ENCODE measurements at places on chromosomes 6 and 20. TPM values are rescaled to one million over a fixed set of nuclear protein-coding genes. Genes with fewer than 3 reads are reported as not detected.
A peak's percentile ranks its signal among the peaks of the same experiment; 100 is the strongest.

GRCh38 chr6:3518356-3519190 lies 61.7 kb upstream of the SLC22A23 start:
- no peak overlapping the region for H3K4me3 ChIP-seq
- H3K27ac ChIP-seq: no peak overlapping the region
- H3K36me3 ChIP-seq: no peaks in the 10 kb centered on the region
- DNase-seq: no peak

- no peak for DNase-seq
- H3K4me3 ChIP-seq: no peak overlapping the region
- H3K27ac ChIP-seq: no peak overlapping the region
- H3K4me1 ChIP-seq: no peaks in the 10 kb centered on the region
- H3K27me3 ChIP-seq: no peaks in the 10 kb centered on the region
- no peaks in the 10 kb centered on the region for H3K36me3 ChIP-seq
These were observed 371.1 kb upstream of the POU3F2 start for GRCh38 chr6:98463038-98464000.

DNA sequence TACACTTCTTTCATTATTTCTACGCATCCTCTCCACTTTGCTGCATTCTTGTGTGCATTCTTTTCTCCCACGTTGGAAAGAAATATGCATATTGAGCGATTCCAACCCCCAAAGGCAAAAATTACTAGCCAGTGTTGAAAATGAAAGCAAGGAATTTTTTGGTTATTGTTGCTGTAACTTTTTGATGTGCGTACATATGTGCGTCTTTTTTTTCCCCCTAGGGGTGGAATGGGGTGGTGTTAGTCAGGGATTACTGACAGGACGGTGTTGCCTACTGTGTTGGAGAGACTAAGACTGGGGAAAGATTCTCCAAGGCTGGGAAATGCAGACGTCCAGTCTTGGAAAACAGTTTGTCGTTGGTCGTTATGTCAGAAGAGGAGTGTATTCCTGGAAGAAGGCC lies 44.2 kb upstream of the ESR1 start:
- H3K27ac ChIP-seq: no peak overlapping the region
- DNase-seq: no peak
- no peaks in the 10 kb centered on the region for H3K36me3 ChIP-seq
- H3K4me3 ChIP-seq: no peak overlapping the region
- H3K4me1 ChIP-seq: no peaks in the 10 kb centered on the region

- no peaks in the 10 kb centered on the region for H3K4me1 ChIP-seq
- H3K27ac ChIP-seq: no peak overlapping the region
- no peaks in the 10 kb centered on the region for H3K27me3 ChIP-seq
These were observed 39.7 kb upstream of the PRND start for GRCh38 chr20:4681991-4682401.

GRCh38 chr6:13101409-13101808 lies 226.9 kb downstream of the TBC1D7 start:
- peaks cover 41% of the 10 kb centered on the region for H3K4me1 ChIP-seq
- H3K36me3 ChIP-seq: no peaks in the 10 kb centered on the region
- no peaks in the 10 kb centered on the region for H3K27me3 ChIP-seq
- no peak overlapping the region for H3K27ac ChIP-seq

GRCh38 chr20:327186-328026 lies 2.1 kb downstream of the SOX12 start:
- DNase-seq: peak; percentile 85
- H3K4me3 ChIP-seq: peak overlapping the region; percentile 6
- no peaks in the 10 kb centered on the region for H3K27me3 ChIP-seq
- no peaks in the 10 kb centered on the region for H3K36me3 ChIP-seq
- H3K27ac ChIP-seq: peak overlapping the region; percentile 90

DNA sequence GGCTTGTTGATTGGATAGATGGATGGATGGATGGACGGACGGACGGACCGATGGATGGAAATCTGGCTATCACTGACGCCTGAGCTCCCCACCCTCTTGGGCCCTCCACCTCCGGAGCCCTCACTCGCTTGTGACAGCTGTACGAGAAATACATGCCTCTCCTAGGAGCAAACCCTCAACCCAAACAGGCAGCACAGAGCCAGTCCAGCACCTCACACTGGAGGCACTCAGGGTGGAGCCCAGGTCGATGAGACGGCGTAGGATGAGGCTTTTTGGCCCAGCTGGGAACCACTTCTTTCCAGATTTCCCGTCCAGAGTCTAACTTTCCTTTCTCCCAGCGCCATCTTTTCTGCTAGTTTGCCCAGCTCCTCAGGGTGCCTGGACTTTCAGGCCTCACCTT lies 2.7 kb upstream of the LY6G5C start:
- DNase-seq: no peak
- no peak overlapping the region for H3K27ac ChIP-seq
- H3K4me1 ChIP-seq: peaks cover 27% of the 10 kb centered on the region
- no peaks in the 10 kb centered on the region for H3K27me3 ChIP-seq
- no peak overlapping the region for H3K4me3 ChIP-seq
- H3K36me3 ChIP-seq: no peaks in the 10 kb centered on the region

Gene ADAM33
- 11.2 TPM for total RNA-seq

Gene F13A1
- 19.8 TPM for total RNA-seq

Gene RAD21L1
- not detected for total RNA-seq

Gene DPPA5
- total RNA-seq: not detected

Data from body of pancreas (tissue), 4 donors.